Testis (tissue), 5 donors: ENCODE measurements at places on chromosomes 1 and 21. TPM values are rescaled to one million over a fixed set of nuclear protein-coding genes. Genes with fewer than 3 reads are reported as not detected.

GRCh38 chr1:206687251-206687914, 2.7 kb downstream of the MAPKAPK2 start:
- DNase-seq: no peak

DNA sequence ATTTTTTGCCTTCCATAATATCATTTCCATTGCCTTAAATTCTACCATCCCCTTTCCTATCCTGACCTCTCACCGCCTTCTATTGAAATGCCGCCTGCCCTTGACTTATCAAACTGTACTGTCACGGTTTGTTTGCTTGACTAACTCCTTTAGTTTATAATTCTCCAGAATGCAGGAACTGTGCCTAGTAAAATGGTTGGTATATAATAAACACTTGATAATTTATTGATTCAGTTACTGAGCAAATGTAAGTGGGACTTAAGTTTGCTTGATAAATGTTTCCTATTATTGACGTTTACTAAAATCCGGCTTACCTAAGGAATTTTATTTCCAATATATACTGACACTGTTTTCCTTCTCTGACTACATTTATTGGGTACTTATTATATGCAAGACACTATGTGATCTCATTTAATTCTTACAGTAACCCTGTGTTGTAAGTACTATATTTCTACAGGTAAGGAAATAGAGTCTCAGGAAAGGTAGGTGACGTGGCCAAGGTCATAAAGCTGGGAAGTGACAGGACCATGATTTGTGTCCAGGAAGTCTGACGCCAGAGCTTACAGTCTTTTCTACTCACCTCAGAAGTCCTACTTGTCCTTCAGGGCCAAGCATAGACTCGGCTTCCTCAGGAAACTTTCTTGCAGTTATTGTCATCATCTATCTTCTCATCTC, 35.7 kb downstream of the DPT start:
- DNase-seq: no peak

DNA sequence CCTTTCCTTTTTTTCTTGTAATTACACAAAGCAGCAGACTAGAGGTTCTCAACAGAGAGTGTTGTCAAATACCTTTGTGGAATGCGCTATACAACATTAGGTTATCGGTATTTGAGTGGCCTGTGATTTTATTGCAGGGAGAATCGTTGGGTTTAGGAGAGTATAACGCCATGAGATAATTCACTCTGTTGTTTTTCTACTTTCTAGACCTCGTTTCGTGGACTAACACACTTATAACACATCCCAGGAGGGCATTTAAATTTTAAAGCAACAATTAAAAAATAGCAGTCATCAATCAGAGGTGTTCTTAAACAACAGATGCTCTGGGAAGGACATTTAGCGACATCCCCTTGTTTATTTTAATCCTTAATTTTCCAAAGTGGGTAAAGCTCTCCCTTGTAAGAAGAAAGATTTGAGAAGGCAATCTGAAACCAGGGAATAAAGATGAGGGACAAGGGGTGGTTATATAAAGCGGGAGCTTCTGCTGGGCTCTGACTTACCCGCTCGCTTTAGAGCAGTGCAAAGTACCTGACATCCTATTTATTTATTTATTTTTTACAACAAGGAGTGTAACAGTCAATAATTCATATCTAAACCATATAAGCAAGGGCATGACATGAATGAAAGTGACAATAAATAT, 4.9 kb downstream of the PBX1 start:
- no peak for DNase-seq

DNA sequence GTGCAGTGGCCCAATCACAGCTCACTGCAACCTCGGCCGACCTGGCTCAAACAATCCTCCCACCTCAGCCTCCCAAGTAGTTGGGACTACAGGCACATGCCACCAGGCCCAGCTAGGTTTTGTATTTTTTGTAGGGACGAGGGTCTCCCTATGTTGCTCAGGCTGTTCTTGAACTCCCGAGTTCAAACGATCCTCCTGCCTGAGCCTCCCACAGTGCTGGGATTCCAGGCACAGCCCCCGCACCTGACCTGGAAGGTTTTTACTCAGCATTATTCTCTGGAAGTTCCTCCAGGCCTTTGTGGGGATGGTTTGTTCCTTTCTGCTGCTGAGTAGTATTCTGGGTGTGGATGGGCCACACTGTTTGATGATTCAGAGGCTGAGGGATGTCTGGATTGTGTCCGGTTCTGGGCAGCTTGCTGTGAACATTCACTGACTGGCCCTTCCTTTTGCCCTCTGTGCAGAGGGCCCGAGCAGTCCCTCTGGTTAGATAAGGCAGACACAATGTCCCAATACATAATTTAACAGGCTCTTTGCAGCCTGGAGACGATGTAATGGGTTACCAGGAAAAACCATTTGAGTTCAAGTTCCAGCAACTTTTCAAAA, 6.0 kb upstream of the TRAPPC10 start:
- peak; percentile 58 for DNase-seq

DNA sequence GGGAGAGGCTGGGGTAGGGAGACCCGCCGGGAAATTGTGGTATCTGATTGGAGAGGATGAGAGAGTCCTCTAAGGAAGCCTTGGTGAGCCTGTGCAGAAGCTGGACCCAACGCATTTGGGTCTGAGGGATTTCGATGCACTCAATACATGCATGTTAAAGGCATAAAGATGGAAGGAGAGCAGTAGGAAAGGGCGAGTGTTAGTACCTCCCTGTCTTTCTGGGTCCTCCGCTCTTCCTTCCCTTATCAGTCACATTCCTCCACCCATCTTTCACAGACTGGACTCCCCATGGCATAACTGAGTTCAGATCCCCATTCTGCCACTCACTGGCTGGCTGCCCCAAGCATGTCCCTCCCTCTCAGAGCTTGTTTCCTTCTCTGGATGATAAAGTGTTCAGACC, 7.3 kb downstream of the RGS16 start:
- no peak for DNase-seq

- DNase-seq: no peak
These were observed 125.3 kb upstream of the RUNX3 start for GRCh38 chr1:25055324-25055780.

DNA sequence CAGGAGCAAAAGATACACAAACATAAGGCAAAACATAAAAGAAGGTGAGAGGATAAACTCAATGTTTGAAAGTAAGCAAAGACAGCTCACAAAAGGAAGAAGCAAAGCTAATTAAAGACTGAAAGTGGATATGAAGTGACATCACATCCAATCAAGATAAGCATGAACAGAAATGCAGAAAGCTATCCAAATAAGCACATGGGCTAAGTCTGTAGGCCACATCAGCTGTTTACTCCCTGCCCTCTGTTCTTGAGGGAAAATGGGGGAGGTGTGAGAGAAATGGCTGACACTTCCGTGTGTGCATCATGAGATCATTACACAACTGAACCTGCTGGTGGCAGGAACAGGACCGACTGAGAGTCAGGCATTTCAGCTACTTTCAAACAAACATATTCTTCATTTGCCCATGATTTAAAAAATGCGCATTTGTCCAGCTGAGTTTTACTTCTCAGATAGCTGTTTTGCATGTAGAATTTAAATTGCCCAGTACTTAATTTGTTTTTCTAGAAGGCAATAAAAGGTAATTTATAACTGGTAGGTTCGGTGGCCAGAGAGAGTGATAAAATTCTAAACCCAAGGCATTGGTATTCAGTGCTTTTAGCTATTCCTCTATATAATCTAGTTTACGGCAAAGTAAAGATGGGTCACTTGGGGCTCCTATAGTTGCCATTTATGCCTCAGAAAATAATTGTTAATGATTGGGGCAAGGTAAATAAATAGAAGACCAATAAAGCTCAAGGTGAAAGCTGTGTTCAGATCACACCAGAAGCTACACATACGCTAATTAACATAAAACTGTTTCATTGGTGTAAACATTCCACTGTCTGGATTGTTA, 27.2 kb upstream of the MAN1A2 start:
- no peak for DNase-seq

GRCh38 chr1:222182641-222183040, 365.3 kb downstream of the HHIPL2 start:
- DNase-seq: no peak

- DNase-seq: no peak
These were observed 8.8 kb downstream of the ZNF692 start for GRCh38 chr1:248850124-248850523.

GRCh38 chr1:247165674-247166073, 6.1 kb downstream of the ZNF124 start:
- no peak for DNase-seq

GRCh38 chr21:37407719-37408420, 41.3 kb downstream of the DYRK1A start:
- no peak for DNase-seq

DNA sequence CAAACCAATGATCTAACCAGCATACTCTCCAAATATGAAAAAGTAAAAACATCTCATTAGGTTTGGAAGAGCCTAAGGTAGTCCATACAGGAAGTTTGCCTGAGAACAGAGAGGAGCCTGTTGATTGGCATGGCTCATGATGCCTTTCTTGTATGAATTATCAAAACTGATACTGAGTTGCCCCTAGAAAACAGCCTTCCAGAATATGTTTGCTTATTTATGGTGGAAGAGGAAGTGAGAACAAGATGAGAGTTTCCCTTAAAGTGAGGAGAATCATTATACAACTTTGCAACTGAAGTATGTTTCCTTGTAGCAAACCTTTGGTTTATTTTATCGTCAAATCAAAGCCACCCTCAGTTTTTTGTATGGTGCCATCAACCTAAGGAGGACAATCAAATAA, 23.8 kb upstream of the KIAA1614 start:
- no peak for DNase-seq

DNA sequence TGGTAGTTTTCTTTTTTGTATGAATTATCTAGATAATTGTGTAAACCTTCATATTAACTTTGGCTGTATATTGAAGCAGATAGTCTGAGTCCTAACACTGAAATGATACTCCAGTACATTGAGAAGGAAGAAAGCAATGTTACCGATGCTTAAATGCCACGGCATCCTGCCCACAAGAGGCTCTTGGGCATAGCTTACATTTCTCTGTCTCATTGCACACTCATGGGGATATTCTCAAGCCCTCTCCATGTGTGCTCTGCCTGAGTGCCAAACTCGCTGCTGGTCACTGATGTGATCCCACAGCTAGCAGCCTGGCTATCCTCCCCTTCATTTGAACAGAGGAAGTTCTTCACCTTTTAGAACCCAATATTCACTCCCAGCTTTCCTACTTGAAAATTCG, 179.4 kb downstream of the TGFB2 start:
- DNase-seq: no peak

GRCh38 chr1:29793101-29793546, 556.8 kb downstream of the PTPRU start:
- DNase-seq: peak; percentile 92

- DNase-seq: no peak
These were observed 45.0 kb downstream of the ABCD3 start for GRCh38 chr1:94463056-94463764.

- no peak for DNase-seq
These were observed 3.4 kb downstream of the EGLN1 start for GRCh38 chr1:231418741-231419107.

DNA sequence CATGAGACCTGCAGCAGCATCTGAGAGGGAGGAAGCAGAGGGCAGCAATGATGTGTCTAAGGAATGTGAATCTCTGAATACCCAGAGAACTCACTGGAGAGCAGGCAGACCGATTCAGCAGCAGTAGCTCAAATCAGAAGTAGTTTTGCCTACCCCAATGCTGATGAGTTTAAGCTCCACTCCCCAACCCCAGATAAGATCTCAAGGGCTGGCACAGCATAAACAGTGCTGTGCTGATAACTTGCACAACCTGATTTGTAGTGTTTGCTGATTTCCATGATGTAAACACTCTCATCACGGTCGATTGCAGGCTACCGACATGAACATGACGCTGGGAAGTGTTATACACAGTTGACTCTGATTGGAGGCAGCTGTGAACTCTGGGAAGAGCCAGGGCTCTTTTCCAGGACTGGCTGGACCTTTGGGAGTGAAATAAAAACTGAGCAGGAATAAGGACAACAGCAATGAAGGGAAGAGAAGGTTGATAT, 11.2 kb upstream of the HMGCS2 start:
- peak; percentile 31 for DNase-seq

DNA sequence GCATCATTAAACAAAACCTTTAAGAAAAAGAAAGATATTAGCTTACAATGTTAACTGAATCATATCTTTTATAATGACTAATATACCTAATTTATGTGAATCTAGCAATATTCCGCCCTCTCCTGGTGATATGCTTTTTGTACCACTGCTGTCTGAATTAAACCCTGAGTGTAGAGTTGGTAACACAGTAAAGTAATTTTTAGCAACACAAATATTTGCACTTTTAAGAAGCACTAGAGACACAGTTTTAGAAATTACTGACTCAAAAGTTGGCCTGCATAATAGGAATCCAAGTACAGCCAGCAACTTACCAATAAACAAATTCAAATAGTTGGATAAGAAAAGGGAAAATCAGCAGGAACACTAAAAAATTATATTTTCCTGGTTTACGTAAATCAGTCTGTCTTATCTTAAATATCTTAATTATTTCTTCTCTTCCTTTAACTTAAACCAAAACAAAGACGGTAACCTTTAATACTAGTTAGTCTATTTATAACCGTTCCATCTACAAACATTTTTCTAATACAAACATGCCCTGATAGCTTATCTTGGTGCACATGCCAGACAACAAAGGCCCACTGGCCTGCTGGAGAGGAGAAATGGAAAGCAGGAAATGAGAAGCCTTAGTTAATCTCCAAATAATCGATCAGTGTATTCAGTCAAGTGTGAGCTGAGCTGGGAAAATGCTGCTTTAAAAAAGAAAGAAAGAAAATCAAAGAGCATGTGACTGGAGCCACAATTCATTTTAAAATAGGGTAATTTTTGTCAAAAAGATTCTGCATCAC, 246.0 kb downstream of the RERE start:
- DNase-seq: no peak

RAVER2 gene
- polyA plus RNA-seq: 3.6 TPM

HIVEP3 gene
- 7.3 TPM for polyA plus RNA-seq

LDLRAD1 gene
- polyA plus RNA-seq: 1.1 TPM

TMCO2 gene
- polyA plus RNA-seq: 198 TPM
